Neural progenitor cell (in vitro differentiated cells): ENCODE measurements at places on chromosomes 5 and 9. TPM values are rescaled to one million over a fixed set of nuclear protein-coding genes. Genes with fewer than 3 reads are reported as not detected.

The CCDC183 gene
- 0.84 and 2.1 TPM in 2 replicates for total RNA-seq

The PRRX2 gene
- total RNA-seq = 1.5 and 5.2 TPM in 2 replicates

The FGD3 gene
- 0.56 and 0.68 TPM in 2 replicates for total RNA-seq

The TRMO gene
- total RNA-seq = 5.7 and 9.9 TPM in 2 replicates

The FAM221B gene
- total RNA-seq = not detected in 2 replicates

The MCTP1 gene
- total RNA-seq = 2.9 and 3.7 TPM in 2 replicates

The BARHL1 gene
- total RNA-seq = 1.0 and 3.1 TPM in 2 replicates

The PCDHGA7 gene
- 0.81 and 1.1 TPM in 2 replicates for total RNA-seq
